ENCODE measurements at places on chromosomes 1 and 21.

DNA sequence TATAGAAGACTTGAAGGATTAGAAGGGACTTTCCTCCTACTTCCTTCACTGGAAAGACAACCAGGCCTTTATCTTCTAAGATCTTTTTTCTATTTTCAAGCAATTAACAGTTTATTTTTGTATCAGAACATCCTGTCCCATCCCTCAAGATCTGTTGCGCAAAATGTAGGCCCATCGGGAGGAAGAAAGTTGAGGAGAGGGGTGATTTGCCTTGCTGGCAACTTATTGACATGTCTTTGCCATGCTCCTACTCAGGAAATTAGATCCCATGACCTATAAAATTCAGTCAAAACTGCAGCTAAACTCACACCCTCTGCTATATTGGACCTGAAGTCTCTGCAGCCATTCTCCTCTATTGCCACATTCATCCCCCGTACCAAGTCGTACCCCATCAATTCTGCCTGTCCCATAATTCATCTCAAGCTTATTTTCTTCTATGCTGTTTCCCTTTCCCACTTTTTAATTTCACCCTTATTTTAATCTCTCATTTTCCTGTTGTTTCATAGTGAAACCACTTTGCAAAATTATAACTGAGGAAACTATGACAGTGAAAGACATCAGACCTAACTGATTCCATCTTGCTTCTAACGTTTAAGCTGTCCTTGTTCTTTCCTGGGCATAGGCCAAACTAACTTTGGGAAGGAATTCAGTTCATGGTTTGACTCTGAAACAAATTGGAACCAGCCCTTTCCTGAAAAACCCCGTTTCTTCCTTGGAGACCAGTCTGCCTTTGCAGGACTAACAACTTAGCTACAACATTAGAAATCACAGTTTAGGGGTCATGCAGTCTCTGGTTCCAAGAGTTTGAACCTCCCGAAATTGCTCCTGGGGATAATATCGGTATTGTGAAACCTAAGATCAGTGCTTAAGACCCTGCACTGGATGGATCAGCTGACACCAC is 195.7 kb upstream of the PTBP2 start:
- no peak for DNase-seq

DNA sequence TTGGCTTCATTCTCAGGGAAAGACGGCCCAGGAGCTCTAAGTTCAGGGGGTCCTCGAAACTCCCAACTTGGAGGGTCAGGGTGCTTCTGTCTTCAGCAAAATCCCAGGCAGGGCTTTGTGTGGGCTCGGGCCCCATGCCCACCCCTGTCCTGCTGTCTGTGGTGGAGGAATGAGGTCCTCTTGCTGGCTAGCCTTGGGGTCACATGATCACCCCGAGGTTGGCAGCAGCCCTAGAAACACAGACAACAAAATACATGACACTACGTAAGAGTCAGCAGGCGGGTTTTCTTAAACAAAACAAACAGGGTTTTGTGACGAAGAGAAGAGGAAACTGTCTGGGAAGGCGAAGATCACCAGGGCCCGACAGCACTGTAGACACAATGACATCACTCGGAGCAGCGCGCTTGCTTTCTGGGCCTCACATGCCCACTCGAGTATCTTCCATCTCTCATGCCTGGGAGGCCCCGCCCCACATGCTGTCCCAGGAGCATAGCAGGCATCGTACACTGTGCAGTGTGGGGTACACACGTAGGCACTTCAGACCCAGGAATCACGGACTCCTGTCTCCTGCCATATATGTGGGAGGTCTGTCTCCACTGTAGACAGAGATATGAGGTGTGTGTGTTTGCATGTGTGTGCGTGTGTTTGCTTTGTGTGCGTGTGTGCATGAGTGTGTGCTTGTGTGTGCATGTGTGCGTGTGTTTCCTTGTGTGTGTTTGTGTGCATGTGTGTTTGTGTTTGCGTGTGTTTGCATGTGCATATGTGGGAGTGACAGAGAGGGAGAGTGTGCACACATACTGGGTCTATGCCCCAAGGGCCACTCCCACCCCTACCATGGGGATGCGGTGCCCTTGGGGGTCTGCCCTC is 94.7 kb downstream of the SIK1 start:
- no peak for DNase-seq

- DNase-seq: no peak
Observed at GRCh38 chr1:201164645-201165044, 10.4 kb upstream of the TMEM9 start.

GRCh38 chr1:53459321-53460175 is at the start of gene DMRTB1:
Gene DMRTB1 (plus strand): TSS chr1:53459399. CDS start chr1:53459454, 55 bp downstream.
- no peak for DNase-seq

DNA sequence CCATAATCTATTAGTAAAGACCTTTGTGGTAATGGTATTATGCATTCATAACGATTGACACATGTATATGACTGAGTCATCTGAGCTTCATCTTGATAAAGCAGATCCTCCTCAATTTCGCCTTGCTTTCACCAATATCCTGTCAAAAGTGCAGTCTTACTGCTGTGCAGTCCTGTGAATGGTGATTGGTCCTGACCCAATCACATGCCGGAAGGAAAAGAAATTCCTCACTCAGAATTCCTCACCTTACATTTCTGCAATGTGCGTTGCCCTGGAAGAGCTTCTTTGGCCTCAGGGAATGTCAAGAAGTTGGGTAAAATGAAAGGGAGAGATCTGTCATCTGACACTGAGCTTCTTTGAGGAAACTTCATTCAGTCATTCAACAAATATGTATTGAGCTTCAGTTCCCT is 121.0 kb upstream of the TSPAN2 start:
- DNase-seq: no peak

All from stimulated activated CD8-positive, alpha-beta memory T cell treated with anti-CD3 and anti-CD28 coated beads, Interleukin-4, amount 100 ng/mL, for 1 hour (primary cell).